ENCODE measurements at places on chromosomes 13 and 19. TPM values are rescaled to one million over a fixed set of nuclear protein-coding genes. Genes with fewer than 3 reads are reported as not detected.

The ZNF555 gene
- 9.7 TPM for total RNA-seq

DNA sequence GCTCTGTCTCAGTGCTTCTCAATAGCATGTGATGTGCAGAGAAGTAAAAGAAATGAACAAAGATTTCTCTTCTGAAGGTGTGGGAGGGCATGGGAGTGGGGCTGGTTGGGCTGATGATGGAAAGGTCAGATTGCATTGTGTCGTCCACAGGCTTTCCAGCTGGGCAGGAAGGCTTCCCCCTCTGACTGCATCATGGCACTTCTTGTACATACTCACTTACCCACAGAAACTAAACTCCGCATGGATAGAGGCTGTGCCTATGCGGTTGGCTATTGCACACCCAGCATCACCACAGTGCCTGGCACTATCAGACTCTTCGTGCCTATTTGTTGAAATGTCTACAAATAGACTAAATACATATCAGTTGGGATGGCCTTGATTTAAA lies 24.4 kb upstream of the TNFSF11 start:
- H3K36me3 ChIP-seq: no peaks in the 10 kb centered on the region
- H3K4me1 ChIP-seq: peaks cover 11% of the 10 kb centered on the region
- H3K27ac ChIP-seq: no peak overlapping the region
- H3K4me3 ChIP-seq: no peak overlapping the region
- DNase-seq: no peak
- H3K27me3 ChIP-seq: peaks cover 4% of the 10 kb centered on the region

GRCh38 chr13:19862481-19863313 lies 752 bp downstream of the ZMYM5 start:
- peak overlapping the region; percentile 97 for H3K4me3 ChIP-seq
- no peaks in the 10 kb centered on the region for H3K27me3 ChIP-seq

- H3K4me3 ChIP-seq: no peak overlapping the region
- no peaks in the 10 kb centered on the region for H3K36me3 ChIP-seq
- no peaks in the 10 kb centered on the region for H3K27me3 ChIP-seq
- no peak for DNase-seq
- H3K27ac ChIP-seq: no peak overlapping the region
Observed at GRCh38 chr13:65803530-65804392, 1426.4 kb downstream of the PCDH9 start.
